ENCODE measurements at places on chromosomes 13 and 19.
A peak's percentile ranks its signal among the peaks of the same experiment; 100 is the strongest.

DNA sequence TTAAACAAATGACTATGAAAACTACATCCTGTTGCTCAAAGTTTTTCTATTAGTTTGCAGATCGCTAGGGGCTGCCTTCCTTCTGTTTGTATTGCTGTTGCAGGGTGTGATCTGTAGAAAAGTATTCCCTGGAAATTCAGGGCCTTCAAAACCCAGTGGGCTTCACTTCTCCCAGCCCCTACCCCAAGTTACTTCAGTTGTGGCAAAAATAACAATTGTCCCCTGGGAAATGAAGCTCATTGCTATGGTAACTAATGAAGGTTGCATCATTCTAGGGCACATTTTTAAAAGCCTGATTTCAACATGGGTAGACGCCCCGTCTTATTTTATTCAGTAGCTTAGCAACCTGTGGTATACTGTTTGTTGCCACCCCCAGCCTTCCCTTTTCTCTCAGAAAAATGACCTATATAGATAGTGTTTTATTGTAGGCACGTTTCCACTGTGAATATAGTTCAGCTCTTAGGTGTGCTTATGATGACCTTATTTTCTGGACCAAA, 60.9 kb downstream of the WDFY2 start:
- ATAC-seq: peak; percentile 51

DNA sequence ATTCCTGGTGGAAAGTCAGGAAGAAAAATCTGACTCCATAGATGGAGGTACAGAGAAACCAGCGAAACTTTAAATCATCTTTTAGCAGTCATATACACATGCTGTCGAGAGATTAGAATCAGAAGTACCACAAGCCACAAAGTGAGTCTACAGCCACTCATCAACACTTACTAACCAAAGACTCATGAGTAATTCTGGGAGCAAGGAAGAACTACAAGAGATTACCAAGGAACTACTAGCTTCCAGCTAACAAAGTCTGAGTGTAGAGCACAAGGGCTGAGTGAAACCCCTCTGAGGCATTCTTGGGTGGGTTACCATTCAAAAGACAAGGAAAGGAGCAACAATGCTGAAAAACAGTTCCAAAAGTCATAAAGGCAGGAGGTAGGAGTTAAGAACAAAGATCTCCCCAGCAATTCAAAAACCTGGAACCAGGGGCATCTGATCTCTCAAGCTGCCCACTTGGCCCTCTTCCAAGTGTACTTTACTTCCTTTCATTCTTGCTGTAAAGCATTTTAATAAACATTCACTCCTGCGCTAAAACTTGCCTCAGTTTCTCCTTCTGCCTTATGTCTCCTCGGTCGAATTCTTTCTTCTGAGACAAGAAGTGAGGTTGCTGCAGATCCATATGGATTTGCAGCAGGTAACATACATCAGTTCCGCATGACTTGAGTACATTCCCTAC, 13.0 kb downstream of the RBM26 start:
- ATAC-seq: peak; percentile 48

DNA sequence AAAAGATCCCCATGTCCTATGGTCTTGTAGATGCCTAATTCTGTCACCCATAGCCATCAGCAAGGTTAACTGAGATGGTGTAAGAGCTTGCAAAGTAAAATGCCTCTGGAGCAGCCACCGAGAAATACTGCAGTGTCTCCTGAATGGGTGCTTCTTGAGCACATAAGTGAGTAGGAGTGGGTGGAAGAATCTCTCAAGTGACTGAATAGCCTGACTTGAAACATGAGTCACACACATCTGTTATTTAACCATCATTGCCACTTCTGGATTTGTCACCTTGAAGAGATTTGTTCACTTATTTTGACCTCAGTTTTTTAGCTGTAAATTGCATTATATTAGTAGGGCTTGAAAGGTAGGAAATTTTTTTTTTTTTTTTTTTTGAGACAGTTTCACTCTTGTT, 2.3 kb downstream of the ZNF714 start:
- peak; percentile 62 for ATAC-seq

DNA sequence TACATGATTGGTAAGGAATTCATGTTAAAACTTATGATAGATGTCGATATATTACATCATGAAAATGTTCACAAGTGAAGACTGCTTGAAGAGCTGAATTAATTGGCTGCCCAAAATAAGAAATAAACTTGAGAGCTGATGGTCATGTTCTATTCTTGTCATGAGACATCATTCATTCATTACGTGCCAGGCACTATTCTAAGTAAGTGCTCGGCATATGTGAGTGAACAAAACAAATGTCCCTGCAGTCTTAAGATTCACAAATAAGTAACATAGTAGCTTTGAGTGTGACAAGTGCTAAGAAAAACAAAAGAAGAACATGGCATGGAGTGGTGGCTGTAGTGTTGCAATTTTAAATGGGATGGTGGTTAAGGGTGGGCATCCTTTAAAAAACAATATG, 329.3 kb downstream of the SUCLA2 start:
- ATAC-seq: no peak

GRCh38 chr13:36778083-36778671, 40.8 kb upstream of the RFXAP start:
- ATAC-seq: no peak

GRCh38 chr13:51318015-51318414, 21.5 kb upstream of the SERPINE3 start:
- ATAC-seq: no peak

DNA sequence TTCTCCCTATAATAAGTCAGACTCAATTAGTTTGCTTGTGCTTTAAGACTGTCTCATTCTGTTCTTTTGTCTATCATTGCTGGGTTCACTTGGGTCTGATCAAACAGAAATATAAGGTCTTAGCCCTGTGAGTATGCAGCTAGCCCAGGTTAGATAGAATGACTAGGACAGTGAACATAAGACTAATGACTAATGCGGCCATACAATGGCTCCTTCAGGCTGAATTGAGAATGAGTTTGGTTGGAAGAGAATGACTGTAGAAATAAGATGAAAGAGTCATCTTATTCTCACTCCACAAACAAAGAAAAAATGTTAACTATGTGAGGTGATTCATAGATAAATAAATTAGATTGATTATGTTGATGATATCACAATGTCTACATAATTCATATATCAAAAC, 50.1 kb upstream of the OBI1 start:
- no peak for ATAC-seq

DNA sequence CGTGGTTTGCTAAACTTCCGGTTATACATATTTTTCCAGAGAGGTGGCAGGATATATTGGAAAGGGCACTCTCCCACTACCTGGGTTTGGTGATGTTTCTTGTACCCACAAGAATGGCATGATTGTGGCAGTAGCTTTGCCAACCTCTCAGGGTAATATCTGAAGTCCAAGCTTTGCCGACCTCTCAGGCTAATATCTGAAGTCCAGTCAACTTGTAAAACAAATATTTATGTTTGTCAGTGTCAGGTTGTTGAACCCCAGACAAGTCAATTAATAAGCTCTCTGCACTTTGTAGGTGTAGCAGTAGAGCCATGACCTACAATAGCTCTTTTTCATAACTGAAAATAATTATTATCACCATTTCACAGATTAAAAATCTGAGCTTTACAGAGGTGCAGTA, 167.0 kb downstream of the POU4F1 start:
- ATAC-seq: no peak

GRCh38 chr19:10885201-10886169, 14.1 kb downstream of the CARM1 start:
- no peak for ATAC-seq

DNA sequence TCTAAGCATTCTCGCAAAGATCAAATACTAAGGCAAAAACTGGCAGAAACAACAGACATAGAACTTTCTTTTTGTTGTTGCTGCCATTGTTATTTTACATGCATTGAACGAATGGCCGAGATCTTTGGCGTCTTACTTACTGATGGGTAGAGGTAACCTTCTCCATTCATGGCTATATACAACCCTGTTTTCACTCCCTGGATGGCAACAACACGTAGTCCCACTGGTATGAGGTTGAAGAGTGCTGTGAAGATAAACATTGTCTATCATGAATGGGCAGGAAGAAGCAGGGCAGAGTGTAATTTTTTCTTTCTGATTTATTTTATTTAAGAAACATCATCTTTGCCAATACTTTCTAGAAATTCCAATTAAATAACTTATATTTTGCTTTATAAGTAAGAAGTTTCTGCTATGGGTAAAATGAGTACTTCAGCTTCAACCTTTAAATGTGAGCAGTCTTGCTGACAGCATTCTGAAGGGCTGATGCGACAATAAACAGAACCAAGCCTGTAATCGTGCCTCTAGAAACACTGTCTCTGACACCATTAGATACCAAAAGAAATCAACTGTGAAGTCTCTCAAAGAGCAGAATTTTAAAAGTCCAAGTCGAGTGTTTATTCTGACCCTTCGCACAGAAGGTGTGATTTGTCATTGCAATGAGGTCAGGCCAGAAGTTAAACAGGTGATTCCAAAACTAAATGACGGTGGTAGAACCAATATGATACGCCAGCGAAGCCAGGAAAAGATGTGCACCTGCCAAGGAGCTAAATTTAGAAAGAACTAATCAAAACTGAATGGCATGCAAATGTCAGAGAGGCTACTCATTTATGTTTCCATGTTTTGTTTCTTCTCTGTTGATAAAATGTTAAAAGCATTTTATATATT, 416.4 kb downstream of the ITGBL1 start:
- ATAC-seq: no peak

DNA sequence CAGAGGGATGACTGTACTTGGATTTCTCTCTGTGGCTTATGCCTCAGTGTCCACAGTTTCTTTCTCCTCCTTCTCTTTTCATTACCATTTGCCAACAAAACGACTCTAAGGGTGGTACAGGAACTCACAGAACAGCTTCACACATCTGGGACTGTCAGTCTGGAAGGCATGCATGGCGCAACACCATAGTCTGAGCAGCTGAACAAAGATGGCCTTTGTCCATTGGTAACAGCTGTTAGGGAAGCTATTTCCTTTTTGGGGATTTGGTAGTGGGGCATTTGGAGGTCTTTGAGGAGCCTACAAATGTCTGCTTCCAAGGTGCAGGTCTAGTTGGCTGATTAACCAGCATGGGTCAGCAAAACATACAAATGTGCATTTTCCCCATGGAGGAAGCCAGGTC, 81.4 kb upstream of the PCDH8 start:
- ATAC-seq: no peak

GRCh38 chr19:11963566-11964355, 1.1 kb upstream of the ZNF763 start:
- peak; percentile 67 for ATAC-seq

DNA sequence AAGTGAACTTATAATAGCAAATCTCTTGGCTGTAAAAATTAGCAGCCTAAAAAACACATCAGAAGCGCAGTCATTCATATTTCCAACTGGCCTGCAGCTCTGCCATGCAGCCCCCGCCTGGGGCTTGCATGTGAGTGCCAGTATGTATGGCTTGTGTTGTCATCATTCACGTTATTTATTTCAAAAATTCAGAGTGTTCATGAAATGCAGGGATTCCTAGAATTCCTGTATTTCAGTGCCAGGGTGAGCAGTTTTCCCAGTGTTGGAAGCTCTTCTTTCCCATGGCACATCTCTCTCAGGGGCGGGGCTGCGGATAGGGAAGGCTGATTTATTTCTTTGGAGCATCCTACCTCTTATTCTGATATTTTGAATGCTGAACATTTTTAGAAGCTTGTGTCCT, 234.6 kb downstream of the FGF9 start:
- ATAC-seq: no peak

Data from esophagus mucosa (tissue), 1 donor.